ENCODE measurements at places on chromosomes 7 and 10.

DNA sequence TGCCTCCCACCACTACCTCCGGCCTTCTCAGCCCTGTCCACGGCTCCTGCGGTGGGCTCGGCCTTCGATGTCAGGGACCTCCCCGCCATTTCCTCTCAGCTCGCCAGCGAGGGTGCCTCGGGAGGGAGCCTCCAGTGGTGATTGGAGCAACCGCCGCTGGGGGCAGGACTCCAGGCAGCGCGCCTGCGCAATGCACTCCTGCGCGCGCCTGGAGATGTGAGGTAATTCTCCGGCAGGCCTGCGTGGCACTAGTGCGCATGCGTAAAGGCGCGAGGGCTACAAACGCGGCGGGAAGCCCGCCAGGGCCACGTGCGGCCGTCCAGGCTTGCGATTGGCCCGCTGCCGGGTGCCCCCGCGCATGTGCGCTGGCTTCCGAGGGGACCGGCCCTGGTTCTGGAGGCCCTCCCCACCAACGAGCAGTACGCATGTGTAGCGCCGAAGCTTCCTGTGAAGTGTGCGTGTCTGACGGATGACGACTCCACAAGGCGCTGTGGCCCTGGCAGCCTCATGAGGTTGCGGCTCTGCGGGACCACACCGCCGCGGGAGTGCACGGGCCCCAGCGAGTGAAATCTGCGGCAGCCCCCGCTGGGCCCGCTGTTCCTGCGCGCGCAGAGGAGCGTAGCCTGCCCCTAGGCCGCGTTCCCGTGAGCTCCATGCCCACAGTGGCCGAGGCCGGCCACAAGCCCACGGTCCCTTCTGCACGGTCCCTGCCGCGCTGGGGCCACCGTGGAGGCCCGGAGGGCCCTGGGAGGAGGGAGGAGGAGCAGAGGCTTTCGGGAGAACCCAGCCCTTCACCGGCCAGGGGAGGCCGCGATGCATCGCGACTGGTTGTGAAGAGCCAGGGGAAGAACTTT, at the start of gene SYCE1:
Gene SYCE1, minus strand, starts transcription at position 143 of the 854 bp plus-strand sequence. Its CDS starts 54 bp downstream, at position 89.
- no peak for DNase-seq

- no peak for DNase-seq
Observed at GRCh38 chr10:84765656-84766055, 437.3 kb downstream of the CCSER2 start.

- DNase-seq: no peak
Observed at GRCh38 chr10:96276831-96277230, 5.5 kb upstream of the BLNK start.

- DNase-seq: no peak
Observed at GRCh38 chr10:124602646-124603365, 141.2 kb downstream of the LHPP start.

GRCh38 chr10:44389150-44389549, 4.3 kb upstream of the CXCL12 start:
- DNase-seq: no peak

DNA sequence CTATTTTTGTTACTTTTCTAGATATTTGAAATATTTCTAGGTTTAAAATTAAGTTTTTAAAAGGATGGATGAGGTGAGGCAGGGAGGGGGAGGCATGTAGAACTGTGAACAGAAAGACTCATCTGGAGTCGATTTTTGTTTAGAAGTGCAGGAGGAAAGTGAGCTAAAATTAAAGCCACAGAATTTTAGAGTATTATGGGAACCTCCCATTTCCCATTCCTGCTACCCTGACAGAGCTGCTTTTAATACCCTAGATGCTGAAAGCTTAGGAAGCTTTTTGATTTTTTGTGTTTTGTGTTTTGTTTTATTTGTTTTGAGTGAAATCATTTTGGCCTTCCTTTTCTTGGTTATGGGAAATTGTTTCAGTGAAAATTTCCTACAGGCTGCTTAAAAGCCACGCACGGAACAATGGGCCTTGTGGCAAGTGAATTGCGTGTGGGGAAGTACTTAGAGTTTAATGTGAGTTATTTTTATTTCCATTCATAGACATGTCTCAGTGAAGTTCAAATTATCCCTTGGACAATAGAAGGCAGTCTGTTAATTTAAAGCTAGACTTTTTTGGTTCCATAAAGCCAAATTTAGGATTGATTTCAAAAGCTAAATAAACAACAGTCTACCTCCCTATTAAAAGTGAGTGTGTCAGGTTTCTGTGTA, 102.0 kb upstream of the HDAC9 start:
- no peak for DNase-seq

DNA sequence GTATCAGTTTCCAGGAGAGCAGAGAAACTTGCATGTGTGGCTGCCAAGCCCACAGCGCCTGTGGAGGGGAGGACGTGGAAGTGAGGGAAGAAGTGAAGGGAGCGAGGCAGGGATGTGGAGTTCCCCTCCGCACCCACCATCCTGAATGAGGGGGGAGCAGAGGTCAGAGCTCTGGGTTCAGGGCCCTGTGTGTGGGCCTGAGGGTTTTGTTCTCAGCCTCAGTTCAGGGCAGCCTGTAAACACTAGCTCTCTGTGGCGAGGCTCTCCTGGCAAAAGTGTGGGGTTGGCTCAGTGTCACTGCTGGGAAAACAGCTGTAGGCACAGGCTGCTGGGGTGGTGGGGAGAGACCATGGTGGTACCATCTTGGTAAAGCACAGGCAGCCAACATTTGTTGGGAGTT, 108.4 kb downstream of the C10orf105 start:
- DNase-seq: no peak

DNA sequence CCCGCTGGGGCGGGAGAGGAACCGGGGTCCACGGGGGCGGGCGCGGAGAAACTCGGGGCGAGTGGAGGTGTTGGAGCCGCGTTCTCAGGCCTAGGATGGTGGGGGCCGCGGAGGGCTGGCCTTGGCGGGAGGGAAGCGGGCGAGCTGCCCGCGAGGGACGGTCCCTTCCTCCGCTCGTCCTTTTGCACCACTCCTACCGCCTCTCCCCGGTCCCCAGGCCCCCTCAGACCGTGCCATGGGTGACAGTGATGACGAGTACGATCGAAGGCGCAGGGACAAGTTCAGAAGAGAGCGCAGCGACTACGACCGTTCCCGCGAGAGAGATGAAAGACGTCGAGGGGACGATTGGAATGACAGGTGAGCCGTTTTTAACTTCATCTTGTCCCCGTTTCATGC, 451 bp downstream of the SRRT start:
- peak; percentile 29 for DNase-seq

GRCh38 chr7:97357459-97357858, 240.0 kb downstream of the SDHAF3 start:
- DNase-seq: no peak

GRCh38 chr7:1174881-1175596, 15.0 kb upstream of the ZFAND2A start:
- DNase-seq: no peak

GRCh38 chr10:6695519-6695918, 115.4 kb upstream of the PRKCQ start:
- DNase-seq: no peak

DNA sequence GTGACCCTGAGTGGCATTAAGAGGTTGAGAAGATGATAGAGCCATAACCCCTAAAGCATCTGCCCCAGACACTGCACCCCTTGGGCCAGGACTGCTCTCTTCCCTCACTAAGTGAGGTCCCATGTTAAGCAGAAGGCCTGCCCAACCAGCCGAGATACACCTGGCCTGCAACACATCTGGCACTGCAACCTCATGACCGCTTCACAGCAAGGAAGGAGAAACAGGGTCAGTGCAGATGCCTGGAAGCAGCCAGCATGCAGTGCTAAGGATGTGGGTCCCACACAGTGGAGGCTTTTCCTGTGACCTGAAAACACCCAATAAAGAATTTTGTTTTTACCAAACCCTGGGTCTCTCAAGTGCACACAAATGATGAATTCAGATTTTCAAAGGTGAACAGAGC, 7.4 kb downstream of the NOD1 start:
- DNase-seq: no peak

GRCh38 chr7:50679218-50680007, 103.3 kb downstream of the GRB10 start:
- no peak for DNase-seq

DNA sequence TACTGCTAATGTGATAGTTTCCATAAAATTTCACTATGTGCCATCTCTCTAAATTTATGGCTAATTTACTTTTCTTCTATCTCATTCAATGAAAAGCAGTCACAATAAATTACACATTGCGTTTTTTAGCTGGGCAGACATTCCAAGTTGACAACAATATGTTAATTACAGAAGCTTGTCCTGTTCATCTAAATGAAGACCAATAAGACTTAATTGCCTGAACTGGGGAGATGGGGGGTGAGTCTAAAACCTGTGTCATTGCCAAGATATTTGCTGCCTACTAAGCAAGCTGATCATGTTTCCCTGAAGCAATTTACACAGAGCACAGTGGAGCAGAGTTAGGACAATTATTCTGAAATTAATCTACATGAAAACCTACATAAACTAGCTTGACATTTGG, 89.3 kb upstream of the ADRB1 start:
- no peak for DNase-seq

- DNase-seq: no peak
Observed at GRCh38 chr7:76108540-76109233, 60.8 kb downstream of the MDH2 start.

DNA sequence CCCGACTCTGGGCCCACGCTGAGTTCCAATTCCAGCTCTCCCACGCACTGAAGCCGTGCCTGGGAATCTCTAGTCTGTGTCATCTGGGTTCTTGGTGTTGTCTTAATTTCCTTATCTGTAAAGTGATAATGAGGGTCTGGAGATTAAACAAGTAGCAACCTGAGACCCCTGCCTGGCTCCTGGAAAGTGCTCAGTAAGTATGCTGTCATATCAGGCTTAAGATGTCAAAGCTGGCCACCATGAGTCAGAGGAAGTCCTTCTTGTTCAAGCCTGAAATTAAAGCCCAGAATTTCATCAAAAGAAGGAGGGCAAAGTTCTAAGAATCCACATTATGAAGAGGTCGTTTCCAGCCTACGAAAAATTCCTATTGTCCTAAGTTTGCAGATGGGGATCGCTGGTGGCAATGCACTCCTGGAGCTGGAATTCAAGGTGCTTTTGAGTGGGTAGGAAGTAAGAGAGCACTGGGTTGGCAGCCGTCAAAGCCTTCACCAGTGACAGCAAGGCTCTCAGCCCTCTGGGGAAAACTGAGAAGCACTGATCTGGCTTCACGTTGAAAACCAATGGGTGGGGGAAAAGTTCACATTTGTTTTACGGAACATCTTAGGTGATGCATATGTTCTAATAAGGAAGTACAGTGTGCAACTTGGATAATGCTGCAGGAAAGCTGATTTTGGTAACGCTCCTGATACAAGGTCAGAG, 50.3 kb upstream of the NCAPG2 start:
- no peak for DNase-seq

DNA sequence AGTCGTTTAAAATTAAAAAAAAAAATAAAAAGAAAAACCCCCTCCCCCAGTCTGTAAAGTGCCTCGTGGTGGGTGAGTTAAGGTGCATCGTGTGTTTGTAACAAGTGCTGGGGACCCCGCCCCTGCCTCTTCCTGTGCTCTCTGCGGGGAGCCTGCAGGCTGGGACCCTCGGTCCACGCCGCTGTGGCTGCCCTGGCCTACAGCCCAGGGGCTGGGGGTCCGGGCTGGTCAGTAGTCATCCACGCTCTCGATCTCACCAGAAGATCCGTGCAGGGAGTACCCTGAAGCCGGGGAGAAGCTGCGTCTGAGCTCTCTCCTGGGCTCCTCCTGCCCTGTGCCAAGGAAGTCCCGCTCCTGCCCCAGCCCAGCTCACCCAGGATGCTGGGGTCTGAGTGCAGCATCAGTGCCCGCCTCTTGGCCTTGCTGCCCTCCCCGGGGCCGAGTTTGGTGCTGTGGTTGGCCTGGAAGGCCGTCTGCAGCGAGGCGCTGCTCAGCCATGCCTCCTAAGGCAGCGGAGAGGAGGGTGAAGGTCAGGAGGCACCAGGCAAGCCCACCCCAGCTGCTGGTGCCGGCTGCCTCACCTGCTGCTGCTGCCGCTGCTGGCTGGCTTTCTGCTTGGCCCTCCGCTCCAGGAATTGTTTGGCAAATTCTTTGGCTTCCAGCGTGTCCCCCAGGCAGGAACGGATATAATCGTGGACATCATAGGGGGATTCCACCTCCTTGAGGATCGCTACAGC, 8.1 kb downstream of the GNB2 start:
- no peak for DNase-seq

- no peak for DNase-seq
Observed at GRCh38 chr7:8549046-8549445, 115.6 kb downstream of the NXPH1 start.

DNA sequence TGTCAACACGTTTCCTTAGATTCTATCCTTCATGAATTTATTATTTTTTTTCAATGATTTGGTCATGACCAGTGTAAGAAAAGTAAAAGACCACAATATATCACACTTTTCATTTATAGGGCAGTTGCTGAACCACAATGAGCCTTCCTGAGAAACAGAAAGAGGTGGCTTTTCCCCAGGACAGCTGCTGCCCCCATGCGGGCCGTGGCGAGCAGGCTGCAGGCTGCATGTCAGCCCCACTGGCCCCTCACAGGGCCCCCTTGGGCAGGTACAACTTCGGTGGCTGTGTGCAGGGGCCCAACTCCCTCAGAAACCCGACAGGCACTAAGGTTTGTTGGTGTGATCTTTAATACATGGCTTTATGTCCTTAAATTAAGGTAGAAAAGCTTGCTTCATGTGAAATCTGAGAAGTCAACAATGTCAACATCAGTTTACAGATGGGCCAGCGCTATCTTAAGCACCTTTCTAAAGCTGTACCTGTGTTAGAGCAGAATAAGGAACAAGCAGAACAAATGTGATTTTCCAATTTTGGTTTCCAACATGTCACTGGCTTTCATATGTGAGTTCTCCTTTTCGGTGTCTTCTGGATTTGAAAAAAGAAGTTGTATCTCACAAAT, 10.6 kb downstream of the BEND7 start:
- DNase-seq: no peak

GRCh38 chr7:25386311-25386744, 158.0 kb upstream of the NPVF start:
- DNase-seq: no peak

- DNase-seq: no peak
Observed at GRCh38 chr7:96486681-96487080, 164.8 kb upstream of the SLC25A13 start.

Measured in CD4-positive, alpha-beta T cell treated with Interleukin-6 for 4 hours (primary cell).